ENCODE measurements at places on chromosomes 11 and 22.

- DNase-seq = no peak
These were observed 163.1 kb upstream of the FAT3 start for GRCh38 chr11:92061456-92062062.

DNA sequence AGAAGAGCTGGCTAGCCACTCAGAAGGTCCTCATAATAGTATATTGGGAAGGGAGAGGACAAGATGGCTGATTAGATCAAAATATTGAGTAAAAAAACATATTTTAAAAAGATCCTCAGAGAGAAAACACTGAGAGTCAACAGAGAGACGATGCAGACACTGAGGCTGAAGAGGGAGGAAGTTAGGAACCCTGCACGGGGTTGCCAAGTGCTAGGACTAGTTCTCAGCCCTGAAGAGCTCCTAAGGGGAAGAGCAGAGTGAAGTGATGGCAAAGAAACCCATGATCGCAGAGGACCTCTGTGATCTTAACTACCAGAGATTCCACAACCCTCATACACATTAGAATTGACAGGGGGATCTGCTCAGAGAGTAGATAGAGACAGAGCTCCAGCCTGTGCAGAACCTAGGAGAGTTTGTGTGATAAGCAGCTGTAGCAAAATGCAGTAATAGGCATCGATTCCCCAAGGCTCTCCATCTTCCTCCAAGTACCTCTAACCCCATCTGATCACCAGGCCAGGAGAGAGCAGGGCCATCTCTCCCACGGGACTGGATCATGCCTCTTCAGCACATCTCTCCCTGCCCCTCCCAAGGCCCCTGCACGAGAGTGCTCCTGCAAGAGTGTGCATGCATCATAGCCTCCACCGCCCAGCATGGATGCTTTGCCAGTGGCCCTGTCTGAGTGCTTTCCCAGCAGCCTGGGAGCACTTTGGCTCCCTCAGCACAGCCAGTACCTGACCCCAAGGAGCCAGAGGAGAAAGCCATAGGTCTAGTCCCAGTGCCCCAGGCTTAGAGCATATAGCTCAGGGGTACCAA is 41.2 kb upstream of the ARL14EP start:
- DNase-seq = no peak

- DNase-seq = no peak
These were observed 25.3 kb downstream of the PARVA start for GRCh38 chr11:12402691-12403120.

DNA sequence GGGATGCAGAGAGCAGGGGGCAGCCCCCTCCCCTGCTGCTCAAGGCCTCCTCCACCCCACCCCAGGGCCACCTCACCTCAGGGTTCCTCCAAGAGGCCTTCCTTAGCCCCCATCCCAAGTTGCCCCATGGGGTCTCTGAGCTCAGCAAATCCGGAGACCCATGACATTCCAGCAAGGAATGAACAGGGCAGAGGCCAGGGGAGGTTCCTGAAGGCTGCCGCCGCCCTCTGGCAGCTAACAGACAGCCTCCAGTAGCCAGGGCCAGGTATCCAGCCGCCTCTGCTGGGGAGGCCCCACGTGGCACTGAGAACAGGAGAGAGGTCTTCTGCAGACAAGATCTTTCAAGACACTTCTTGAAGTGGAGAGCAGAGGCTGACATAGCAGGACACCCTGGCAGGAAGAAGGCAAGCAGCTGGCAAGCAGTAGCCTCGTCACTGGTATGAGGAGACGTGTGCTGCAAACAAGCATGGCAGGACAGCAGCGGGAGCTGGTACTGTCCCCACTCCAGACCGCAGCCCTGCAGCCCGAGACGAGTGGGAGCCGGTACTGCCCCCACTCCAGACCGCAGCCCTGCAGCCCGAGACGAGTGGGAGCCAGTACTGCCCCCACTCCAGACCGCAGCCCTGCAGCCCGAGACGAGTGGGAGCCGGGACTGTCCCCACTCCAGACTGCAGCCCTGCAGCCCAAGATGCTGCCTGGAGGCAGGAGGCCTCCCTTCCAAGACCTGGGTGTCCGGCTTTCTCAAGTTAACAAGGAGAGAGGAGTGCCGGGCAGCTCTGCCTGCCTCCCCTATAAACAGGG is 190.6 kb downstream of the IGLL1 start:
- DNase-seq = no peak

DNA sequence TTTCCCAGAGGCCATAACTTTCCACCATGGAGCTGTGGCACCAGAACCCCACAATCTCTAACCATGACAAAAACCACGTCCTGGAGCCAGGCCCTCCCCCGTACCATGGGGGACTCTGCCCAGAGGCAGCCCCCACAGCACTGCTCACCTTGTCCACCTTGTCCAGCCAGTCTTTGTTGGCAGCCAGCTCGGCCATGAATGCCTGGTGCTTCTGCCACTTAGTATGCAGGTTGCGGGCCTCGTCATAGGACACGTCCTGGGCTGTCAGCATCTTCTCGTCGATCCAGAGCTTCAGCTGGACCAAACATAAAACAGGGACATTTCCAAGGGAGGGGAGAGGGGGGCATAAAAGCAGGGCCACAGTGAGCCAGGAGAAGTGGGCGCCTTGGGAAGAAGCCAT is 20.8 kb upstream of the RBM4B start:
- no peak for DNase-seq

DNA sequence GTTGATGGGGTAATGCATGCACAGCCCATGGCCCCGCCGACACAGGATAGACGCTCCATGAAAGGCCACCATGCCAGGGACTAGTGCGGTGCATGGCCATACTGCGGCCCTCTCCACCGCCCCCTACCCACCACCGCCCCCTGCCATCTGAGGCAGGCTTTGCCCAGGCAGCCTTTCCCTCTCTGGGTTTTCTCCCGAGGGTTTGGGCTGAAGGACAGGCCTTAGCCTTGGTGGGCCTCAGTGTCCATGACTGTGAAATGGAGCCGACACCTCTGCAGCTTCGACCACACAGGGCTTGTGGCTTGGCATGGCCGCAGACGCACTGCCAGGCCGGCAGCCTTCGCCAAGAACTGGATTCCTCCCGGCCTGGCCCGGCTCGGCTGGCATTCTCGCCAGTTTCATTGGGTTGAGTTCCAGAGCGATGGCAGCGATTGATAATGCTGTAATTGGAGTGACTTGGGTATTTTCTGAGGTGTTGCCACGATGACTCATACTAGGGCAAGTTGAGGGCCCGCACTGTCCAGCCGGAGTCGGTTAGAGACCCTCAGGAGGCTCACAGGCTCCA is 111.3 kb downstream of the WNT7B start:
- no peak for DNase-seq

DNA sequence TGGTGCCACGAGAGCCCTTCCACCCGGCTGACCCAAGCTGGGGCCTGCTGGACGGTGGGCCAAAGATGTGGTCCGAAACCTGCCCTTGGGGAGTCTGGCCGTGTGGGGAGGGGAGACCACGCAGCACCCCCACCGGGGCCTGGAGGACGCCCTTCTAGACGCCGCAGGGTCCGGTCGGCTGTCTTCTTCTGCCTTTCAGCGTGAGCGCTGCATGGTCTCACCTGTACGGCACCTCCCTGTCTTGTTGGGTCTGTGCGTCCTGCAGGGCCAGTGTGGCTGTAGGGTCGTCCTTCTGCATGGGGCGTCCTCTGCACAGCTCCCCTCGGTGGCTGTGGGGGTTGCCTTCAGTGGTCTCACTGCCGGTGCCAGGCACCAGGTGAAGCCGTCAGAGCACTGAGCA is 2.8 kb downstream of the BRSK2 start:
- no peak for DNase-seq

DNA sequence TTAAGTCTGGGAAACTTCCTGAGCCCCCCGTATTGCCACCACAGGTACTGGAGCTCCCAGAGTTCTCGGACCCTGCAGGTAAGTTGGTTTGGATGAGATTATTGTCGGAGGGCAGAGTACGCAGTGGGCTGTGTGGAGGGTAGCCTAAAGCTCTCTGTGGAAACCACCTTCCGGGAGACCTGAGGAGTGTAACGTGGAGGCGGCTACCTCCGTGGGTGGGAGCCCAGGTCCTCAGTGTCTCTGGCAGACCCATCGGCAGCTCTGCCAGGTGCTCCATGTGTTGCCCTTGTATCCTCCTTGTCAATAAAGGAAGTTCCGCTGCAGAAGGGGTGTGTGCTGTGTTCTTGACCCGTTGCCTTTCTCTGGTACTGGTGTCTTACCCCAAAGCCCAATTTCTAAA is 61.4 kb downstream of the SYT13 start:
- no peak for DNase-seq
